ENCODE measurements at places on chromosomes 13 and 19.

DNA sequence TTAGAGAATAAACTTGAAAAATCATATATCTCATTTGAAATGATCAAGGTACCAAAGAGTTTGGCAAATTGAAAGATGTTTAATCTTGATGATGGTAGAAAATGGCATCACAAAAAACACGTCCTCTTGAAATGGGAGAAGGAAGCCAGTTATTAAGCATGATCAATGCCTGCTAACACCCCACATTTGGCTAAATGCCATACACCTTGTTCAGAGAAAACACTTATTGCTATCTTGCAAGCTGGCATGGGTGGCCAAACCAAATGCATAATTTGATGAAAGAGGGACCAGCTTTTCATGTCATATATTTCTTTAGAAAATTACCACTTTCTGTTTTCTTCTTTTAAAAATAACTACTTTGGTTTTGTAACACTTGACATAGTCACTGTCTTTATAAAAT, 141.3 kb downstream of the ZAR1L start:
- no peak for DNase-seq

DNA sequence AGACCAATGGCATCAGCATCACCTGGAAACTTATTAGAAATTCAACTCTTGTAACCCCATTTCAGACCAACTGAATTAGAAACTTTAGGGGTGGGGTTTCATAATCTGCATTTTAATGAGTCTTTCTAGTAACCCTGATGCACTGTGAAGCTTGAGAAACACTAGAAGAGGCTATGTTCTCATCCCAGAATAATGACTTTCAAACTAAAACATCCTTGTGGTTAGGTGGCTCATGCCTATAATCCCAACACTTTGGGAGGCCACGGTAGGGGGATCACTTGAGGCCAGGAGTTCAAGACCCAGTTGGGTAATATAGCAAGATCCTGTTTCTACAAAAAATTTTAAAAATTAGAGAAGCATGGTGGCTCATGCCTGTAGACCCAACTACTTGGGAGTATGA, 402.4 kb downstream of the DLEU7 start:
- DNase-seq: no peak

DNA sequence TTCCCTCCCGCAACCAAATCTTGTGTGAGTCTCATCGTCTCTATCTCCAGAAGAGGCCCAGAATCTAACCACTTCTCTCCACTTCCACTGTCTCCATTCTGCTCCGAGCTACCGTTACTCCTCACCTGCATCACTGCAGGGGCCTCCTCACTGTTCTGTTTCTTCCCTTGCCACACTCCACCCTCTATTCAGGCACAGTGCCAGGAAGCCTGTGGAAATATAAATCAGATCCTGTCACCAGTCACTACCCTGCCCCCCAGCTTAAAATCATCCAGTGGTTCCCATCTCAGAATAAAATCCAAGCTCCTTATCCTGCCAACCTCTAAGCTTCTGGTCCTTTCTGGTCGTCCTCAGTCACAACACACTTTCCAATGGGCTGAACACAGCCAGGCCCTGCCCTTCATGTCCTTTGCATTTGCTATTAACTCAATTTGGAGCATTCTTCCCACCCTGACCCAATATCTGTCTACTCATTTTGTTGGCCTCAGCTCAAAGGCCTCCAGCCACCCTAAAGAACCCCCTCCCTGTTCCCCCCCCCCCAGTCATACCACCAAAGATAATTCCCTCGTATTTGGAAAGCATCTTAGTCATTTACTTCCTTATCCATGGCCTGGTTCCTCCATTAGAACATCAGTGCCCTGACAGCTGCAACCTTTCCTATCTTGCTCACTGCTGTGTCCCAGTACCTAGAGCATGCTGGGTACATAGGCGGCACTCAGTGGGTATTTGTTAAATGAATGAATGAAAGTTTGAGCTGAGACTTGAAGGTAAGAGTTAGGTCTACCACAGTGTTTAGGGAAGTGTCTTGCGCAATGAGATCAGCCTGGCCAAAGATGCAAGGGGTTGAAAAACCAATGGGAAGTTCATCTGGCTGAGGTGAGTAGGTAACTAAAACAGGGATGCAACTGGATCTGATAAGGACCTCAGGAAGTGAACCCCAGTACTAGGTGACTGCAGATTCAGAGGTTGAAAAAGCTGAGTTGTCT, 24.4 kb downstream of the ZNF175 start:
- no peak for DNase-seq

- no peak for DNase-seq
Observed at GRCh38 chr13:59531571-59532091, 632.1 kb downstream of the DIAPH3 start.

GRCh38 chr19:10203686-10204085, 8.9 kb upstream of the DNMT1 start:
- DNase-seq: no peak

GRCh38 chr19:29942404-29943261, 594 bp downstream of the URI1 start:
- DNase-seq: peak; percentile 62

DNA sequence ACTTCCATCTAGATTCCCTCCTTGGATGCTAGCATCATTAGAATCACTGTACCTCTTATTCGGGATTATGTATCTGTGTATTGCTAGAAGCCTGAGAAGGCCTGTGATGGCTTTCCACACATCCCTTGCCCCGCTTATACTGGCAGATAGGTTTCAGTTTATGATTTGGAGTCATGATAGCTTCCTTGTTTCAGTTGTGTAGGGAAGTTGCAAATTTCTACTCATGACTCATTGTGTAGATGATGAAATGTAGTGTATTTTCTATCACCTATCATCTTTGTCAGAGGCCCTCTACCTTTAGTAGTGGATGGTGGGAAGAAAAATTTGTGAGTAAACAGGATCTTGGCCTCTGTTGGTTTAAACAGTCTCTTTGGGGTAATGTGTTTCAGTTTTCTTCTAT, 165.2 kb downstream of the GGACT start:
- no peak for DNase-seq

DNA sequence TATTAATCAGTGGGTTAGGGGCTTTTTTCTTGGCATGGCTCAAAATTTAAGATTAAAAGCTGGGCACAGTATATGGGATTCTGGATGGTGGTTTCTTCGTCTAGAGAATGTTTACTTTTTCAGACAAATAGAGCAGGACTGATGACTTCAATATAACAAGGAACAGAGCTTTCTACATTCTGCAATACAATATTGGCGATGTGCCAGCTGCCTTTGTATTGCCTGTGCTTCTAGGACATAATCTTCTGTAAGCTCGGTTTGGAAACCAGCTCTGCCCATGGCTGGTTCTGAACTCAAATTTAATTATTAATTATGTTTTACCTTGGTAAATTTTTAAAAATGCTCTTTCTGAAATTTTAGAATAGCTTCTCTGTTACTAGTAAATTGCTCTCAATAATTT, 139.1 kb upstream of the TRPC4 start:
- no peak for DNase-seq

GRCh38 chr19:31312009-31312676, 37.1 kb downstream of the TSHZ3 start:
- DNase-seq: no peak

- DNase-seq: no peak
Observed at GRCh38 chr13:33262594-33262993, 23.0 kb downstream of the STARD13 start.

DNA sequence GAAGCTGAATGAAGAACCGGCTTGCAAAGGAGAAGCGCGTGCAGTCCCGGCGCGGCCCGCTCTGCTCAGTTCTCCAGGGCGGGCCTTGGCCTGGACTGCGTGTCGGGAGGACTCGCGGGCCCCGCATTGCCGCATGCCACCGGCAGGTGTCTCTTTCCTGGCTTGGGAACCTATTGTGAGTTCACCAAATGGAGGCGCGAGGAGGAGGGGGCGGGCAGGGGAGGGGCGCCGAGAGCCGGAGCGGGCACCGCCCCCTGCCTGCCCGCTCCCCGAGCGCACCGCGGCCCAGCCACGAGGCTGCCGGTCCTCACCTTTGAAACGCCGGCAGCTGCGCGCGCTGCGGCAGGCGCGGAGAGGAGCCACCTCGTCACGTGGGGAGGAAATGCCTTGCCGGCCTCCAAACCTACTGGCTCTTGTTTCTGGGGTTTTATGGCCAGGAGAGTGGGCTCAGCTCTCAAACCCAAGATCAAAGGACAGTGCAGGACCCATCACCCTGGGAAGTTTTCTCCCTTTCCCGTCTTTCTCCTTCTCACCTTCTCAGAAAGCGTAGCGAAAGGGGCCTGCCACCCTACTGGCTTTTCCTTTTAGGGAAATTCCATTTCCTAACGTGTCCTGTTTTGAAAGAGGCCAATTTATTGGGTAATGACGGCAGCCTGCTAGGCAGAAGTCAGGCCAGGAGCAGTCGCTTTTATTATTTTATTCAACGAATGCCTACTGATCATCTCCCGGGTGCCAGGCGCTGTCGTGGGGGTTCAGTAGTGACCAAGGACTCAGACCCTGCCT, 13.8 kb upstream of the UBE2L5 start:
- peak; percentile 80 for DNase-seq

DNA sequence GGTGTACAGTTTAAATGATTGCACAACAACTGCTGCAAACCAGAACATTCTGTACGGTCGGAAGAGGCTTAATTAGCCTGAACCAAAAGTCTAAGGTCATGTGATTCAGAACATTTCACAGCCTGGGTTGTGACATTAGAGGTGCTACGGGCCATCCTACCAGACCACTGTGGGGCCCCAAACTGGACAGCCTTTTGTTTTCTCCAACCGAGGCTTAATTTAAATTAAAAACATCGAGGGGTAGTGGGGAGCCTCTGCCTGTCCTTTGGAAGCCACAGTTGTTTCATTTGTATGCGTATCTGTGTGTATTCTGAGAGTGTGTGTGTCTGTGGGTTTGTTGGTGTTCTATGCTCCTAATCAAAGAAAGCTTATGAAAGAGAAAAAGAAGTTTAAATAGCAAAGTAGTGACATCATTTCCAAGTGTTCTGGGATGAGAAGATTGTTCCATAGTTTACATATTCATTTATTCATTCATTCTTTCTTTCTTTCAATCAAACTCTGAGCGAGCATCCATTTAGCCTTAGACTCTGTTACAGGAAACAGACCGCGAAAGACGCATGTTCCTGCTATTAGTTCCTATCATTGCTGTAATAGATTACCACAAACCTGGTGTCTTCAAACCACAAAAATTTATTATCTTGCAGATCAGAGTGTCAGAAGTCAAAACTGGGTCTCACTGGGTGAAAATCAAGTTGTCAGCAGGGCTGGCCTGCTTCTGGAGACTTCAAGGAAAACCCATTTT, 444.8 kb downstream of the FOXO1 start:
- DNase-seq: peak; percentile 41

GRCh38 chr19:32717496-32717895, 2.1 kb upstream of the TDRD12 start:
- DNase-seq: no peak

- no peak for DNase-seq
Observed at GRCh38 chr13:109545931-109546330, 240.5 kb downstream of the IRS2 start.

GRCh38 chr13:112443191-112443994, 67.2 kb downstream of the SPACA7 start:
- no peak for DNase-seq

- DNase-seq: no peak
Observed at GRCh38 chr19:28943651-28944050, 269.3 kb downstream of the UQCRFS1 start.

DNA sequence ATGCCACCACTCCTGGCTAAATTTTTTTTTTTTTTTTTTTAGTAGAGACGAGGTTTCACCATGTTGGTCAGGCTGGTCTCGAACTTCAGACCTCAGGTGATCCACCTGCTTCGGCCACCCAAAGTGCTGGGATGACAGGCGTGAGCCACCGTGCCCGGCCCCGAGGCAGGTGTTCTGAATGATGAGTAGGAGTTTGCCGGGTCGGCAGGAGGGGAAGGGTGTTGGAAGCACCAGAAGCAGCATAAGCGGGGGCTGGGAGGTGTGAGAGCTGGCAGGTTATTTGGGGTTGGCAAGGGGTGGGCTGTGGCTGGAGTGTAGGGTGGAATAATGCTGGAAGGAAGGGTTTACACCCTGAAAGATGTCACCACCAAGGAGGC, 1.8 kb downstream of the SPPL2B start:
- no peak for DNase-seq

GRCh38 chr19:8899356-8899755, 67.2 kb downstream of the MBD3L1 start:
- DNase-seq: no peak

- no peak for DNase-seq
Observed at GRCh38 chr19:7385062-7385461, 36.3 kb downstream of the ARHGEF18 start.

GRCh38 chr19:17974551-17974950, 7.6 kb downstream of the KCNN1 start:
- no peak for DNase-seq
